Purkinje cell (primary cell): ENCODE measurements at places on chromosomes 11 and 22. TPM values are rescaled to one million over a fixed set of nuclear protein-coding genes. Genes with fewer than 3 reads are reported as not detected.

Gene ZP1
- not detected in 2 replicates for polyA plus RNA-seq

Gene OR52A1
- not detected in 2 replicates for polyA plus RNA-seq

Gene TBX10
- not detected in 2 replicates for polyA plus RNA-seq

Gene KIRREL3
- polyA plus RNA-seq: 3.4 and 6.6 TPM in 2 replicates

Gene C22orf23
- 0.69 and 4.0 TPM in 2 replicates for polyA plus RNA-seq
